ENCODE measurements at places on chromosomes 6 and 20. TPM values are rescaled to one million over a fixed set of nuclear protein-coding genes. Genes with fewer than 3 reads are reported as not detected.
A peak's percentile ranks its signal among the peaks of the same experiment; 100 is the strongest.

GHRH gene
- polyA plus RNA-seq: not detected

AHCY gene
- 206 TPM for polyA plus RNA-seq

ATP6V1G2 gene
- polyA plus RNA-seq: 4.2 TPM

PRKN gene
- polyA plus RNA-seq: 4.5 TPM

GRCh38 chr6:136525586-136526195 lies 24.5 kb downstream of the MAP7 start:
- no peak for DNase-seq

DNA sequence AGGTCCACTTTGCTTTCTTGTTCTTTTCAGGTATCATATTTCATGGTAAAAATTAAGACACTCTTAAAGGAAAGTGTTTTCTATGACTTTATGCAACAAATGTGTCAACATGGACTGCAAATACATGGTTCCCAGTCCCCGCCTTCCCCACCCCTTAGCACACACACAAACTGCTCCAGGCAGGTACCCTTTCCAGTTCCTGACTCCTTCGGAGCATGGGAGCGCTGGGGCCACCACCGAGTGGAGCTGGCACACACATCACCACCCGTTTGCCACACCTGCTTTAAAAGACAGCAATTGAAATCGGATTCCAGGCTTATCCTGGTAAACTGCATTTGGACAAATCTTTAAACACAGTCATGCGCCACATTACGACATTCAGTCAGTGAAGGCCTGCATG lies 22.2 kb downstream of the RNASET2 start:
- DNase-seq: no peak

DNA sequence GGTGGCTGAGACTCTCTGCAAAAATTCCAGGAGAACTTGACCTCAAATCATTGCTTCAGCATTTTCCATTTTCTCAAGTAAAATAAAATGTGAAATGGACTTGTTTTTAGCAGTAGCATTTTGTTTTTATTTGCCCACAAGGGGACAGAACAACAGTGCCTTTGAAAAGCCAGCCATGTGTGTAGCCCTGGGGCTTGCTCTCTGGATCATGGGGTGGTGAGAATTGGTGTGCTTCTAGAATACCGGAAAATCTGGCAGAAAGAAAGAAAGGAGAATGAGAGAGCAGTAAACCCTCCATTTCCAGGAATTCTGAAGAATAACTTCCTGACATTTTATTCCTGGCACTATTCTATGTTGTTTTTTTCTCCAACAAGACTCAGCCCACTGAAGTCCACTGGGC lies 254.7 kb upstream of the MOCS1 start:
- DNase-seq: no peak

DNA sequence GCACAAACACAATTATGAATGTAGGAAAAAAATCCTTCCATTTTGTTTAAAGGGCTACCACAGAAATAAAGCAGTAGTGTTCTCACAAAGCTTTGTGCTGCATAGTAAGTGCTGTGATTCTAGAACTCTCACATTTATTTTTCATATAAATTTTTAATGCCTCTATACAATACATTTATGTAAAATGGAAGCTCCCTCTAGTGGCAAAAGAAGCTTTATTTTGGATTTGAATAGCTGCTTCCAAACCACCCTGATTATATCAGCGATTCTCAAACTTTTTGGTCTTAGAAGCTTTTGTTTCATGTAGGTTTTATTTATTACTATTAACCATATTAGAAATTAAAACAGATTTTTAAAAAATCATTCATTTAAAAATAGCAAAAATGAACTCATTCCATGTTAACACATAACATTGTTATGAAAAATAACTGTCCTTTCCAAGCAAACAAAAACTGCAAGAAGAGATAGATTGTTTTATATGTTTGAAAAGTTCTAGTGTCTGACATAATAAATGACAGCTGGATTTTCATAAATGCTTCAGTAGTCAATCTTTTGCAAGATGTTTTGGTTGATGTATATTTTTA lies 38.4 kb downstream of the HS3ST5 start:
- DNase-seq: peak; percentile 24

DNA sequence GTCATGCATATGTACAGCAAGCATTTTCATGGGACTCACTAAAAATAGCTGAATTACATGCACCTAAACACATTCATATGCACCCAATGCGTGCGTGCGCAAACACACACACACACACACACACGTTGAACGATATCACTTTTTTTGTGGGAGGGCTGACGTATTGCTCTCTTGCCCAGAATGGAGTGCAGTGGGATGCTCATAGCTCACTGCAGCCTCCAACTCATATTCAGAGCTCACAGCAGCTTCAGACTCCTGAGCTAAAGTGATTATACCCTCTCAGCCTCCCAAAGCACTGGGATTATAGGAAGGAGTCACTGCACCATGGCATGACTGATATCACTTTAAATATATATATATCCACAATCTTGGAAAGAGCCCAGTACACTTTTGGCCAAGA lies 620.4 kb upstream of the MANEA start:
- no peak for DNase-seq

DNA sequence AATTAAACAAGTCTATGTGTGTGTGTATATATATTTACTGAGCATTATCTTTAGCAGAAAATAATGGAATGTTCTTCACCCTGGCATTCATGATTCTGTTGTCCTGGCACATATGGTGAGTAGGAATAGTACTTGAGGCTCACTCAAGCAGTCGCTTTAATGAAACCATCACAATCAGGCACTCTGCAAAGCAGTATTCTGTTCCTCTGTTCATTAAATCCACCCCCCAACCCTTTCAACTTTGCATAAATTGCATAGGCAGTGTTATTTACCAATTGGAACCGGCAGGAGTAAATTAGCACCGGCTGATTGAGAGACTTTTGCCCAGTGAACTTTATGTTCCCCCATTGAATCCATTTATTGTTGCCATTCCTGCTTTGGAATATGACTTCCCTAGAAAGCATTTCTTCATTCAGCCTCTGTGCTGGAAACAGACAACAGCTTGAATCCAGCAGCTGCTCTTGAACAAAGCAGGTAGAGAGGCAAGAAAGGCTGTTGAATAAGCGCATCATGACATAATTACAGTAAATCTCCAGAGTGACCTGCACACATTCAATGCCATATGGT lies 268.0 kb upstream of the RNF217 start:
- DNase-seq: no peak

DNA sequence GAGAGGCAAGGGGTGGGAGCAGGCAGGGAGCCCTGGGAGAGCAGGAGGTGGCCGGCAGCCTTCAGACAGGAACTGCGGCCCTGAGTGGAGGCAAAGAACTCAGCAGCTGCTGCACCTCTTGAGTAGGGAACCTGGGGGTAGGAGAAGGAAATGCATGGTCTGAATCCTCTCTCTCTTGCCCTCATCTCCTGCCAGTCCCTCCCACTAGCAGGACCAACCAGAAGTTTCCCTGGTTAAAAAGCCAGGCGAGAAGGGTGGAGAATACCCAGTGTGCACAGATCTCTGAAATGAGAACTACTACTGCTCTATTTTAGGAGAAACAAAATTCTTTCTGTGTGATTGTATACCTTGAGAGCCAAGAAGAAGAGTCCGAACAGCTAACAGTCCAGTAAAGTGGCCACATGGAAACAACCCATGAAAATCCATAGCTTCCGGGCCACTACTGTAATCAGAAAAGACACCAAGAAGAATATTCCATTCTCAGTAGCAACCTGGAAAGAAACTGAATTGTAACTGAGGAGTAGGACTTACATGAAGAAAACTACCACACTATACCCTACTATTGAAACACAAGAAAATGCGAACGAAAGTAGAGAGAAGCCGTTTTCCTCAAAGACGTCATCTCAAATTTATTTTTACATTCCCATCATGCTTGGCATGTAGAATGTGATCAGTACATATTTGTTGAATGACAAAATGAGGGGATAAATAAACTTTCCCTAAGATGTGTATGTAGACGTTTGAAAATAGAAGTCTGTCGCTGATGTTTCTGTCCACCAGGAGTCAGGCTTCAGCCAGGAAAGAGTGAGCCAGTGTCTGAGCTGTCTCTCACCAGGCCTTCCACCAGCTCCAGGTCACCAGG lies 25.6 kb downstream of the WRNIP1 start:
- peak; percentile 74 for DNase-seq

DNA sequence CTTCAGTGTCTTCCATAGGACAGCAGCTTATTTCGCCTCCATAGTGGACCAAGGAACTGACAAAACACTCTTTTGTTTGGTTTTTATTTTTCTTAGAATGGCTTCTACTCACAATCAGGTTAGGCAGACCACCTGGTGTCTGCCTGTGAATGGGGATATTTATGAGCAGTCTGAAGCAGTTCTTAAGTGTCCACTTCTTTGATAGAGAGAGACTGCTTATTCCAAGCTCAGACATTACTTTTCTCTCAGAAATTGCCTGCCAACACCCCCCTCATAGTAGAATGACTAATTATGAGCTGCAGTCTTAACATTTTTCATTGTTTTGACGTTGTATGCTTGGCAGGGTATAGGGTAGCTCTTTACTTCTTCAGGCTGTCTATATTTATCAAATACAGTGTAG lies 174.7 kb downstream of the ZFAND3 start:
- no peak for DNase-seq

DNA sequence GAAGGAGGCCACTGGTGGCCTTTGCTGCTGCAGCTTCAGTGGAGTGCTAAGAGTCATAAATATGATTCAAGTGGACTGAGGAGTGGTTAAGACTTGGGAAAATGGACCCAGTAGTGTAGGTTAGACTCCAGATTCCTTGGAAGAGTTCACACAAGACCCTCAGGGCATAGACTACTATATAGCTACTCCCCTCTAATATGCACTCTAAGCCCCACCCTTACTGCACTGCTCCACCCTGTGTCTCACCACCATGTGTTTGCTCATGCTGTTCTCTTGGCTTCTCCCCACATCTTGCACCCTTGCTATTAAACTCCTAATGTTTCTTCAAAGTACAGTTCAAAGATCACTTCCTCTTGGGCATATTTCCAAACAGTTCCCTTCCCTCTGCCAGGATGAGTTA lies 5.7 kb downstream of the KCNQ5 start:
- DNase-seq: no peak

DNA sequence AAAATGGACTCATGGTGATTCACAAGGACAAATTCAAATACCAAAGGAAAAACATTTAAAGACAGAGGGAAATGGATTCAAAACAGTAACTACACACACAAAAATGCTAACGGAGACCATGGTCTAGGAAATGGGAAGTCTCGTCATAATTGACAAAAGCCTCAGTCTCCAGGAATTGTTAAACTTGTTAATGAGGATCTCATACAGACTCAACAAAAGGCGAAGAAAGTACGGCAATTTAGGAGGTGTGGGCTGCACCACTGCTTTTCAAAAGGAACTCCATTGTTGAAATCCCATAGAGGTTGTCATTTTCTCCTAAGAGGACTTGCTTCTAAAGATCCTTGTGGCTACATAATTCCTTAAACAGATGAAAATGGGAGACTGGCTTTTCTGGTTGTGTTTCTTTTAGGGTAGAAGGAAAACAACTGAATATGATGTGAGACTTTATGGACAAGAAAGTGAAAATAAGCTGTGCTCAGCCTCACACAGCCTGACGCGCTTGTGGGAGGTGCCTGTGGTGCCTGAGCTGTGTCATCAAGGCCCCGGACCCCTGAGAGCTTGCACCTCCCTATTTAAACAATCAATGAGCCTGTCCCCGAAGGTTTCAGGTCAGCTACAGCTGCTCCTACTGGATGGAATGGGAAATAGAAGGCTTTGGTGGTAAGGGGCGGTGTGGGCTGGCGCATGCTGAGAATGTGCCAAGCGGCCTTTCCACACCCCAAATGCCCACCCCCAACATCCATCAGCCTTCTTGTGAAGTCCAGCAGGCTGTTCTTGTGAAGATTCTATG lies 2.5 kb upstream of the CLDN20 start:
- DNase-seq: no peak

DNA sequence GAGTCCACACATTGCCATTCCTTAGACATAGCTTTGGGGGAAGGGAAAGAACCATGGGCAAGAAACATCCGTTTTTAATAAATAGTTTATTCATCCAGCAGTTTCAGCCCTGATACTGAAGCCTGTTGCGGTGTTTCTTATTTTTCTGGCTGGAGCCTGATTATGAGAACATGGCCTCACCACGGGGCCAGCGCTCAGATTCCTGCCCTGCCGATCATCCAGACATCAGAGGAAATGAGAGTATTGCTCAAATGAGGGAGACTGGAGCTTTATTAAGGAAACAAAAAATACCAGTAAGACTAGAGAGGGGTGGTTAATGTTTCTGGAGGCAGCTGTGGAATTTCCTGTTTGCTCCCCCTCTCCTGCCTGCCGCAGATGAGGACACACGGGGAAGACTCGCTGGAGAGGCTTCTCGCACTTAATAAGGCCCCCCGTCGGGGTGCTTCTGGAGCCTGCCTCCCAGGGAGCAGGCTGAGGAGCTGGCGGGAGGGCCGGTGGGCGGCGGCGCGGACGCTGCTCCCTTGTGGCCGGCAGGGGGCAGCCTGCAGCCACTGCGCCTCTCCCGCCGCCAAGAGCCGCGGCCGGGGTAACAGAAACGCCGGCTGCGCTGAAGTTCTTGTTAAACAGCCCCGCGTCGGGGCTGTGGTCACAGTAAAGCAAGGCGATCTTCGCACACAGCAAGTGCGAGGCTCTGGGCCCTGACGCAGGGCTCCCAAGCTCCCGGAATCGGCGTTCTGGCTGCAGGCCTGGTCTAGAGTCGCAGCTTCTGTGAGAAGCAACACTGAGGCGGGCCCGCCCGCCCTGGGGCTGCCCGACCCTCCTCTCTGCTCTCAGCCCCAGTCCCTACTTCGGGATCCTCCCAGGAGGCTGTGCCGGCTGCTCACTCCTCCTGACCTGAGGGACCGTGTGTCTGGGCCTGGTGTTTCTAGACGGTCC lies 17.5 kb downstream of the LEMD2 start:
- DNase-seq: peak; percentile 73

DNA sequence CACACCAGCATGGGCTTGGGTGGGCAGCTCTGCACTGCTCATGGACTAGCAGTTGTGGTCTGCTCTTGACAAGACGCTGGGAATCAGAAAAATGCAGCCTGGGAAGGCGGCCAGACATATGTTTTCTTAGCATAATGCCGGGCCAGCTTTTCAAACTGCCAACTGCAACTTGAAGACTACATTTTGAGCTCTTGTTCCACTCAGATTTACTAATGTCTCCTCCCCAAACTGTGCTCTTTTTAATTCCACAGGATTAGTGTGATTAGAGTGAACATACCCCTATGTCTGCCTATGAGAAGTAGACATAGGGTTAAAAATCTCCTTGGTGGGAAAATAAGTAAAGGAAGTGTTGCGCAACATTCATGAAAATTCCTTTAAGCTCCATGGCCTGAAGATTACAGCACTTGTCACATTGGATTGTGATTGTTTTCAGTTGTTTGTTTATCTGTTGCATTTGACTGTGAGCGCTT lies 5.3 kb upstream of the FNDC1 start:
- DNase-seq: peak; percentile 81

Measured in hindlimb muscle (tissue), 1 donor.